ENCODE measurements at places on chromosomes 7 and 10.

DNA sequence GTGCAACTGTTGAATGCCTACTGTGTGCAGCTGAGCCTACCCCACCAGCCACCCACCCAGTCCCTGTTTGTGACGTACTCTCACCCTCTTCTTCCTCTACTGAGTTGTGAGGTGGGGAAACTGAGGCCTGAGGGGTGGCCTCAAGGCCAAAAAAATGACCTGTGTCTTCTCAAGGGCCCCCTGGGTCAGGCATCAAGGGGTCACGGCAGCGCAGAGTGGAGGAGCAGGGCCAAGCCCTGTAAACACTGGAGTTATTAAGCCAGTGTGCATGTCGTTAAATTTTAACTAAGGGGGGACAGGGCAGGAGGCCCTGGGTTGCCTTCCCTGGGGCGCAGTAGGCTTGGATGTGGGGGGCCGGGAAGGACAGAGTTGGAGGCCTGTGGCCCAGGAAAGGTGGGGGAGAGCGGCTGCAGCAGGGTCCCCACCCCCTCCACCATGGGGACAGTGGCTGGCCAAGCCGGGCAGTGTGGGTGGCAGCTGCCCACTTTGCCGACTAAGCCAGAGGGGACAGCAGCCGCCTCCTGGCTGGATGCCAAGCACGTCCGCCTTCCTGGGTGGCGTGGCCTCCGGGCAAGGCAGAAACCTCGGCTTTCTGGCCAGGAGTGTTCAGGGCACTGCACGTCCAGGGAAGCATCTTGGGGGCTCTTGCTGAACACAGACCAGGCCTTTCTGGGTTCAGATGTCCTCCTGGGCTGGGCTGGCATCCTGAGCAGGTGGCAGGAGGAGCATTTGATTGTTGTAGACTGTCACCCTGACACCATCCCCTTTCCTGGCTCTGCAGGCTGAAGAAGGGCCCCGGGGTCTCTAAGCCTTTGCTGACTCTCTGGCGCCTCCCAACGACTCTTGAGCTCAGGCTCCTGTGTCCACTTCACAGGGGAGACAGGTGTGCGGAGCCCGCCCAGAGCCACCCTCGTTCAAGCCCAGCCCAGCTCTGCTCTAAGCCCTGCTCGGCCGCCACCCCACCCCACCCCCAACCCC lies 1.9 kb downstream of the SLC29A4 start:
- no peak for DNase-seq

DNA sequence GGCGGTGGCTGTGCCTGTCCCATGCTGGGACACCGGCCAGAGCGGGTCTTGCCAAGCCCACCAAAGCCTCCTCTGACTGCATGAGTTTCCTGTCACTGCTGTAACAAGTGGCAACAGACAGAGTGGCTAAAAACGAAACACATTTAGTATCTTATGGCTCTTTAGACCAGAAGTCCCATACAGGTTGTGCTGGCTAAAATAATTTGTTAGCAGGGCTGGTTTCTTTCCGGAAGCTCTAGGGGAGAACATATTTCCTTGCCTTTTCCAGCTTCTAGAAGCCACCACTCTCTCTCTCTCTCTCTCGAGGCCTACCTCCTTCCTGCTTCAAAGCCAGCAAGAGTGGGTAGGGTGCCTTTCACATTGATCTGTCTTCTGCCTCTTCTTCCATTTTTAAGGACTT lies 171.6 kb upstream of the PLPP4 start:
- DNase-seq = no peak

DNA sequence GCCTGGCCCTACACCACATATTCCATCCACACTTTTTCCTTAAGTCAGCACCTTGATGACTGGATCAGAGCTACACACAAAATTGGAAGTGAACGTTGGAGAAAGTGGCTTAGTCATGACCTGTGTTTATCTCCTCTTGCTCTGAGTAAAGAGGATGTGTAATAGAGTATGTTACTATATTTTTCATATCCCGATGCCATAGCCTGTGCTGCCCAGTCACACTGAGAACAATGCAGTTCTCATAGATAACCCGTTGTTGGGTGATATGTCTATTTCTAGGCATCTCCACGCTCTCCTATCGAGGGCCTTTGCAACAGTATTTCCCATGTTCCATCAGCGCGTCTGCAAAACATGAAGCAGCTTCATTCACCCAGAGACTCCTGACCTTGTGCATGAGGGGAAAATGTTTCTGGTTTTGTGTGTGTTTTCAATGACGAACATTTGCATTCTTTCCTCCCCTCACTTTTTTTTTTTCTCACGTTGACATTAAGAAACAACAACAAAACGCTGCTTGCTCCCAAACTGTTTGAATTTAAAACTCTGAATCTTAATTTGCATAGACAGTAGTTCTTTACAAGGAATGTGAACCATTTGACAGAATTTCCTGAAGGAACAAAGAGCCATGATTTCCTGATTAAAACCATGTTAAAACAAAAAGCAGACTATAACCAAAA lies 43.4 kb downstream of the GRK5 start:
- DNase-seq = no peak

DNA sequence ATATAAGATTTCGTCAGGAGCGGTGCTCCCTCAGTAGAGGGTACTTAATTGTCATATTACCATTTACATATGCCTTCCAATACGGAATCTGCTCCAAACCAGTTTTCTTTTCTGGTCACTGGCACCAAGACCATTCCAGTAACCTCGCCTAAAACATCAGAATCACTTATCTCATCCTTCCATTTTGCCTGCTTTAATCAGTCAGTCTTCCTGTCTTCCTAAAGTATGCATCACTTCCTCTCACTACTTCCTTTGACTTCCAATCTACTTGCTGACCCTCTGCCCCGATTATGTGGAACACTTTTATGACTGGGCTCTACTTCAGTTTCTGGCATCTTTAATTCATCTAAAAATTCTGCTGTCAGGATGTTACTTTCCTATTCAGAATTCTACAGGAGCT lies 33.5 kb downstream of the CUL2 start:
- DNase-seq = no peak

- DNase-seq = no peak
Observed at GRCh38 chr7:142795339-142795863, 24.6 kb downstream of the PRSS2 start.

DNA sequence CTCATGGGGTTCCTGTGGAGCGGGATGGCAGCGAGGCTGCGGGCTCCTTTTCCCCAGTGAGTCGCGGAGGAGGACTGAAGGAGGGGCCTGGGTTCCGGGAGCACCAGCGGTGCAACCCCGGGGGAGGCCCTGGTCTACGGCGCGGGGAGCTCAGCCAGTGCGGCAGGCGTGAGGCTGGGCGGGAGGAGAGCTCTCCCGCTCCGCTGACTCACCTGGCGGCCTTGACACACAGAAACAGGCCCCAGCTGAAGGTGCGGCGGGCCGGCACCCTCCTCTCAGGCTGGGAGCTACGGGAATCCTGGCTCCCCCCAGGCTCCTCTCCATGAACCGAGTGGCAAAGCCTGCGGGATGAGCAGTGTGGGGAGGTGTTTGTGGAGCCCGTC lies 6.8 kb upstream of the NOM1 start:
- DNase-seq = no peak

DNA sequence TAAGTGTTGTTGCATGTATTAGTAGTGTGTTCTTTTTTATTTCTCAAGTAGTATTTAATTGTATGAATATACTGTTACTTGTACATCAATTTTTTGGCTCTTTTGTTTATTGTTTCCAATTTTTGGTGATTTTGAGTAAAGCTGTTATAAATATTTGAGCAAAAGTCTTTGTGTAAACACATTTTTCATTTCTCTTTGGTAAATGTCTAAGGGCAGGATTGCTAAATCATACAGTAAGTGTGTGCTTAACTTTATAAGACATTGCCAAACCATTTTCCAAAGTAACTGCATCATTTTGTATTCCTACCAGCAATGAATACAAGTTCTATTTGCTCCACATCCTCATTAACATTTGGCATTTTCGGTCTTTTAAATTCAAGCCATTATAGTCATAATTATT lies 92.8 kb downstream of the ICA1 start:
- no peak for DNase-seq

DNA sequence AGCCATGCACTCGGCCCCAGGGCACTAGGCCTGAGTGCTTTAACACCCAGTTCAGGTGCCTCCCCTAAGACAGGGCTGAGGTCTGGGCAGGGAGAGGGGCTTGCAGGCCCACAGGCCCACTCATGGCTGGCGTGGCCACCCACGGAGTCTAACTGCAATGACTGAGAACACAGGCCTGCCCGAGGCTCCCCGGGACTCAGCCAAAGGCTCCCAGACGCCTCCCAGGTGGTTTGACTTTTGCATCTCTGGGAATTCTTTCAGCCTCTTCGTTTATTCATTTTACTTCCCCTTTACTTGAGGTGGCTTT lies 37.3 kb downstream of the PTPRN2 start:
- DNase-seq = no peak

DNA sequence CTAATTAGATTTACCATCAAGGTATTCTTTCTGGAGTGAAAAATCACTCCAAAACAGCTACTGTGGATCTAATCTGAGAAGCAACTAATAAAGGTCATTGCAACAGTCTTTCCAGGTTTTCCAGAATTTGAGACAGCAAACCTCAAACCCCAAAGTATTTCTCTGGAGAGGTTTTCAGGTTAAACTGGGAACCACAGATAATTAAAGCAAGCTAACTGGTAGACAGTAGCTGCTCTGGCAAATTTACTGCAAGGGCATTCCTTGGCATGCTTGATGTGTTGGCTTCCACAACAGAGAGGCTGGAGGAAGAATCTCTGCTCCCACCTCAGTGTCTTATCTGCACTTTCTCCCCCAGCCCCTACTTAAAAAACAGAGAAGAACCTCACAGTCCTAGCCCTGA lies 140.0 kb upstream of the NRBF2 start:
- no peak for DNase-seq

DNA sequence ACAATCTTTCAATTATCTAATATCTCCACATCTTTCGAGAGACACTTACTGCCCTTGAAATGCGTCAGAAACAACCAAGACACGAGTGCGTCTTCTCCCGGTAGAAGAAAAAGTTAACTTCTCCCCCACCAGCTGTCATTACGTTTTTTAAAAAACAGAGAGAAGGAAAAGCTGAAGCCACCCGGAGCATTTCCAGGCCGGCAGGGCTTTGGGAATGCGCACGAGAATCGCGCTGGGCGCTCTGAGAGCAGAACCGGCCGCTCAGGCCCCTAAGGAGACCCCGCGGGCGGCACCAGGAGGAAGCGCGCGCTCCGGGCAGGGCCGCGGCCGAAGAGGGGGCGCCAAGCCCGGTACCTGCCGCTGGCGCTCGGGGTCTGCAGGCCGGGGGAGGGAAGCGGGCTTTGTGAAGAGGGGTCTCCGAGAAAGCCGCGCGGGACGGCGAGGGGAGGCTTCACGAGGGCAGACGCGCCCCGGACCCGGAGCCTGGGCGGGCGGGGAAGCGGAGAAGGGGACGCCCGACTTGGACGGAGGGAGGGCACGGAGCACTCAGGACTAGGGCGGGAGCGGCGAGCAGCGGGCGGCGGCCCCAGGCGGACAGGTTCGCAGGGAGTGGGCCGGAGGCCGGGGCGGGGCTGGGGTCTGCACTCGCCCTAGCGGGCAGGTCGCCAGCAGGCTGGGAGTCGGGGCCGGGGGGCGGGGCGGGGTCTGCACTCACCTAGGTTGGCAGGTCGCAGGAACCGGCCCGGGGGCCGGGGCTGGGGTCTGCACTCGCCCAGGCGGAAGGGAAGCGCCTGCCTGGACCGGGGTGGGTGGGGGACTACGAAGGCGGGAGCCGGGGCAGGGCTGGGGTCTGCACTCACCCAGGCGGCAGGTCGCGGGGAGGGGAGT lies 932 bp downstream of the ESYT2 start:
- DNase-seq = peak; percentile 20

- DNase-seq = no peak
Observed at GRCh38 chr7:29196191-29196590, 1.6 kb downstream of the CHN2 start.
